ENCODE measurements at places on chromosomes 3 and 15. TPM values are rescaled to one million over a fixed set of nuclear protein-coding genes. Genes with fewer than 3 reads are reported as not detected.

Gene GAP43
- polyA plus RNA-seq = not detected

Gene CNTN4
- not detected for polyA plus RNA-seq

Gene THAP10
- polyA plus RNA-seq = 0.07 TPM

Gene TRNT1
- 4.5 TPM for polyA plus RNA-seq

Gene CYP8B1
- polyA plus RNA-seq = not detected

Gene GHSR
- not detected for polyA plus RNA-seq

Gene DAZL
- 1.2 TPM for polyA plus RNA-seq

Gene SOX14
- not detected for polyA plus RNA-seq

Gene AGBL1
- polyA plus RNA-seq = not detected

Gene NLGN1
- polyA plus RNA-seq = not detected

Gene GOLGA6L2
- not detected for polyA plus RNA-seq

Gene ESYT3
- not detected for polyA plus RNA-seq

Gene SEMA3G
- polyA plus RNA-seq = 0.07 TPM

Gene CHRNA7
- 0.16 TPM for polyA plus RNA-seq

Gene LYZL4
- polyA plus RNA-seq = not detected

Gene SUSD5
- polyA plus RNA-seq = 0.12 TPM

Gene AHSG
- not detected for polyA plus RNA-seq

Gene ALG1L2
- polyA plus RNA-seq = not detected

Gene THSD4
- polyA plus RNA-seq = not detected

Gene PIERCE2
- polyA plus RNA-seq = 0.23 TPM

Gene IL5RA
- polyA plus RNA-seq = 2.6 TPM

Gene AADACL2
- not detected for polyA plus RNA-seq

Gene CDHR4
- 0.18 TPM for polyA plus RNA-seq

Gene TPRG1
- polyA plus RNA-seq = 0.21 TPM

Gene LRTM1
- polyA plus RNA-seq = not detected

Gene MAGI1
- polyA plus RNA-seq = 0.10 TPM

Gene SCN11A
- polyA plus RNA-seq = 0.07 TPM

Gene SRGAP3
- polyA plus RNA-seq = 1.4 TPM

Gene SCG3
- polyA plus RNA-seq = not detected

Gene SLC2A2
- not detected for polyA plus RNA-seq

Gene SLC7A14
- not detected for polyA plus RNA-seq

Gene MESP2
- polyA plus RNA-seq = 0.19 TPM

Gene SMAD6
- polyA plus RNA-seq = 0.03 TPM

Gene KNG1
- not detected for polyA plus RNA-seq

Gene CD200
- 53.6 TPM for polyA plus RNA-seq

Gene TRH
- polyA plus RNA-seq = not detected

Gene BLM
- 8.9 TPM for polyA plus RNA-seq

Gene GSK3B
- polyA plus RNA-seq = 12.3 TPM

Gene TRIM42
- not detected for polyA plus RNA-seq

Gene PYGO1
- not detected for polyA plus RNA-seq

Gene EFCAB12
- 3.1 TPM for polyA plus RNA-seq

Gene KLF15
- 0.10 TPM for polyA plus RNA-seq

Gene FBXO40
- polyA plus RNA-seq = not detected

Gene SI
- polyA plus RNA-seq = not detected

Gene CILP
- 0.63 TPM for polyA plus RNA-seq

Gene NAALADL2
- polyA plus RNA-seq = not detected

Gene FMN1
- 0.40 TPM for polyA plus RNA-seq

Gene BTLA
- 75.7 TPM for polyA plus RNA-seq

Gene CLDN18
- polyA plus RNA-seq = not detected

Gene PLA2G4E
- polyA plus RNA-seq = not detected

Gene ZNF619
- 3.3 TPM for polyA plus RNA-seq

Gene KCNMB3
- polyA plus RNA-seq = 4.2 TPM

Gene GOLGA8T
- not detected for polyA plus RNA-seq

Gene PRRT3
- polyA plus RNA-seq = 1.7 TPM

Gene NKIRAS1
- 2.9 TPM for polyA plus RNA-seq

Gene GP5
- 0.06 TPM for polyA plus RNA-seq

All from B cell (primary cell).